NCI-H1105 (cell line): ENCODE measurements at places on chromosomes 13 and 19.

- no peak for DNase-seq
Measured at GRCh38 chr19:3343619-3344502, 22.5 kb upstream of the NFIC start.

GRCh38 chr19:16258440-16258903, 60.8 kb downstream of the AP1M1 start:
- DNase-seq: no peak

DNA sequence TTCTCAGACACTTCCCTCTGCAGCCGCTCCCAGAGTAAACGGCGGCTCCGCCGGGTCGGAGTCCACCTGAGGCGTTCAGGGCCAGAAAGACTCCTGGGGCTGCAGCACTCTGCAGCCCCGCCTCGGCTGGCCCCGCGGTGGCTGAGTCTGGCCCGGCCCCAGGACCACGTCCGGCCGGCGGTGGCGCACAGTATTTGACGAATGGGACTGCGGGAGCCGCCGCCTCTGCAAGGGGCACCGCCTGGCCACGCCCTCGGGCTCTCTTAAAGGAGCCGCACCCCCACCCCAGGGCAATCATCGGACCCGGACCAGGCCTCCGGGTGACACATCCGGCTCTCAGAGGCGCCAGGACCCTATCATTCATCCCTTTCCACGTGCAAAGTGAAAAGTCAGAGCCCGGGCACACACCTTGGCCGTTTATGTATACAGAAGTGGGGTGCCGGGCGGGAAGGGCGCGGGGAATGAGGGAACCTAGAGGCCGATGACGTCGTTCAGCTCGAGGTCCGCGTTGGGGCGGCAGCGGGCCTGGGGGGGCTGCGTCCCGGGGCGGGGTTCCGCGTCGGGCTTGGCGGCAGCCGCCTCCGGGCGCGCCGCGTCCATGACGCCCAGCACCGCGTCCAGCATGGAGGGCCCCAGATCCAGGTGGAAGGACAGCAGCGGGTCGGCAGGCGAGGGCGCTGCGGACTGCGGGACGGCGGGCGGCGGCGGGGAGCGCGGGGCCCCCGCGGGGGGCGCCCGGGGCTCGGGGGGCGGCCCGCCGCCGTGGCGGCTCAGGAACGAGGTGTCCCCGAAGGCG, 1.2 kb upstream of the LENG9 start:
- peak; percentile 67 for DNase-seq

DNA sequence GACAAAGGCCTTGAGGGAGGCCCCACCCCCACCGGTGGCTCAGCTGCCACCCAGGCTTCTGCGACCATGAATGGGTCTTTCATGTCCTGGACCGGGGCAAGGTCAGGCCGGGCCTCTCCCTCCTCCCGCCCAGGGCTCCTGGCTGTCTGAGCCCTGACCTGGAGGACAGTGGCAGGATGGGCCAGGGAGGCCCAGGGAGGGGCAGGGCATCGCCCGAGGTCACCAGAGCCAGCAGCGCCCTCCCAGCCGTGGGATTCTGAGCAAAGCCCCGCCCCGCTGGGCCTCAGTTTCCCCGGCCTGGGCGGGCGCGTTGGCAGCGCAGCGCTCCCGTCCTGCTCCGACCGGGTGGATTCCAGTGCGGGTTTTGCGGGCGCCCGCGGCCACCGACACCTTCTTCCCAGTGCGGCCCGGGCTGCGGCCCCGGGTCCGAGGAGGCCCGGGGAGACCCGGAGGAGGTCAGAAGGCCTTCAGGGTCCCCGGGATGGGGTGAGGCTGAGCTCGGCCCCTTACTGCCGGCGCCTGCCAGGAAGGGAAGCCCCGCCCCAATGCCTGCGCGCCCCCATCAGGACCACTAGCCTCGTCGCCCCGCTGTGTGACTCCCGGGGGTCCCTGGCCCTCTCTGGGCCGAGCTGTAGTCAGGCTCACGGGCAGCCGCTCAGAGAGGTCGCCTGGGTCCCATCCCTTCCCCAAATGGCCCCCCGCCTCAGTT, 24.6 kb upstream of the SEMA6B start:
- DNase-seq: no peak

DNA sequence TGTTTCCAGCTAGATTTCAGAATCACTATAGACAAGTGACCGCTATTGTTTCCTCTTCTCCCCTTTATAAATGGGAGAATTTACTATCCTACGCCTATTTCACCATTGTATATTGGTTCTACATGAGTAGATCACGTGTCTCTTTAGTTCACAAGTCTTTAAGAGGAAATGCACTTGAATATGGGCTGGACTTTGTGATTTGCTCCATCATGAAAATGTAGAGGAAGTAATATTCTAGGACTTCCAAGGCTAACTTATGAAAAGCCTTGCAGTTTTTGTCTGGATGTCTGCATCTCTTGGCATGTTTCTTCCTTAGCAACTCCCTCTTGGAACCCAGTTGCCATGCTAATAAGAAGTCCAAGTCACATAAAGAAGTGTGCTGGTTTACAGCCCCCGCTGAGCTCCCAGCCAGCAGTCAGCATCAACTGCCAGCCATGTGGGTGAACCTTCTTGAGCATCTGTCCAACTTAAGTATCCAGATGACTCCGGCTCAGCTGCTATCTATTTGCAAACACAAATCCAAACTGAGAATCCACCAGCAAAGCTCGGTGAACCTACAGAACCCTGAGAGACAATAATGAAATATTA, 4.8 kb upstream of the FBXL3 start:
- no peak for DNase-seq

DNA sequence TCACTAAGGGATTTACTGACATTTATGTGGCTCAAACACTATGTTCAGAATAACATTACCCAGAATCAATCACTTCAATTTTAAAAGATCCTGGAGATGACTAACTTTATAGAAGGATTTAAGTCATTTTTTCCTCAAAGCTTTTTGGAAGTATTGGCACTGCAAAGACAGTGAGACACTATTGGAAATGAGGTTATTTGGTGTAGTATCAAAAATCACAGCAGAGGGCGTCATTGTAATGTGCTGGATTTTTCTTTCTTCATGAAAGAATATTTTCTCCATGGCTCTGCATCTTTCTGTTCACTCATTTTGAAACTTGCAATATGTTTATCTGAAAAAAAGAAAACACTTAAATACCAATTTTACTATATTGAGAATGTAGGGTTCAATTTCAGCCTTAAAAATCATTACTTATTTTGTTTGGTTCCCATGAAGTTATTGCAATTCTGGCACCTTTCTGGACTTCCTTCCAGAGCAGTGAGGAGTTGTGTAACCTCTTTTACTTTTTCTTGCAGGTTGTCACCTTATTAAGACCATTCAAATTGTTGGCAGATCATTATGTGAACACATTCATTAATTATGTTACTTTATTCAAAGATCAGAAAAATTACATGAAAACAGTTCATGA, 3.7 kb upstream of the CSNK1A1L start:
- no peak for DNase-seq

- no peak for DNase-seq
Measured at GRCh38 chr19:9729162-9729561, 39.4 kb downstream of the ZNF846 start.

GRCh38 chr13:111117961-111118360, 2.9 kb downstream of the ARHGEF7 start:
- DNase-seq: no peak

DNA sequence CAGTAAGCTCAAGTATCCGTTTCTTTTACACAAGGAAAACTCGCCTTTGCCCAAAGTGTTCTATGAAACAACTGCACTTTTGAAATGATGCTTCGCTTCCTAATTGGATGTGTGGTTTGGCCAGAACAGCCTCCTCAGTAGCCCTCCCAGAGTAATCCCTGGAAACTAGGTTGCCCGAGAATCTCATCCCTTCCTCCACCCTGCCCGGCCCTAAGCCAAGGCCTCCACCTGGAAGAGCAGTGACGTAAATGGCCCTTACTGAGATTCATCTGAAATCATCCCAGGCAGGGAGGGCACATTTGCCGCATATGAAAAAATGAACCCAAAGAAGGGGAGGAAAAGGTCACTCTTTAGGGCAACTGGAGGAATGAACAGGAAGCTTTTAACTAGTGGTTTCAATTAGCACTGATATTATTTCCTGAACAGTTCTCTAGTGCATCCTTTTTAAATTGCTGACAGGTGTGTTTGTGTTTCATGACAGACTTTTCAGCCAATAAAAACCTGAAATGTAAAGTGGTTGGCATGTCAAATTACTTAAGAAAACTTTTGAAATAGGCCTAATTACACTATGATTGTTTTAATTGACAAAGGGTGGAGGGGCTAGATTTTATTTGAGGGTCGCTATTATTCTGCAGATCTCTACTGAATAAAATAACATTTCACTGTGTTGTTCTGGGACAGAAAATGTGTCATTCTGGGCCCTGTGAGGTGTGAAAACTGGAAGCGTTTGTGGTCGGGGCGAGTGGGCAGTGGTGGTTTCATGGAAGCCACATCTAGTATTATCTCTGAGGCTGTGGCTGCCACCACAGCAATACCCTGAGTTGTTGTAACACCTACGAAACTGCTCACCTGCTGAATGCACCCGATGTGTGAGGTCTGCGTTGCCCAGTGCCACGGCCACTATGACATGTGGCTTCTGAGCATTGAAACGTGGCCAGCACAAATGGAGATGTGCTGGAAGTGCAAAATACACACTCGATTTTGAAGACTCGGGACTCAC, 112.1 kb downstream of the ZIC5 start:
- DNase-seq: no peak

DNA sequence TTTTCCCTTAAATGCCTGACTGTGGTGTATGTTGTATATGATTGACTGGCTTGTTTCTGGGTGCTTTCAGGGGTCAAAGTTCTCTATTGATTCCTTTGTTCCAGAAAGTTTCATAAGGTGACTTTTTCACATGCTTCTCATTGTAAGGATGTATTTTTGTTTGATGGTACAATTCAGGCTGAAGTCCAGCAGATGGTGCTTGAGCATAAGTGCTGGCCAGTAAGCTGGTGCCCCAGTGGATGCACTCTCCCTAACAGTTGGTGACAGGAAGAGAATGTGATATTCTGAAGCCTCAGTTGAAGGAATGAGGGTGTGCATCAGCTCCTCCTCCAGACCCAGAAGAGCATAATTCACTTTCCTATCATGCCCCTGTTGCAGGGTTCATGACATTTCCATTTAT, 1941.6 kb upstream of the PRR20A start:
- DNase-seq: no peak

GRCh38 chr19:38657633-38658222, 10.3 kb downstream of the ACTN4 start:
- DNase-seq: no peak
